Neural cell (in vitro differentiated cells): ENCODE measurements at places on chromosomes 7 and 10. TPM values are rescaled to one million over a fixed set of nuclear protein-coding genes. Genes with fewer than 3 reads are reported as not detected.

The PFKFB3 gene
- 33.4 and 36.2 TPM in 2 replicates for polyA plus RNA-seq

The NKX2-3 gene
- polyA plus RNA-seq: not detected in 2 replicates

The CRTAC1 gene
- 0.44 and 1.1 TPM in 2 replicates for polyA plus RNA-seq

The ANXA8 gene
- not detected in 2 replicates for polyA plus RNA-seq

The WEE2 gene
- polyA plus RNA-seq: 0.34 and 0.63 TPM in 2 replicates

The OR2A7 gene
- not detected in 2 replicates for polyA plus RNA-seq

The SLC29A4 gene
- polyA plus RNA-seq: 32.4 and 37.1 TPM in 2 replicates

The NEUROG3 gene
- not detected in 2 replicates for polyA plus RNA-seq
